ENCODE measurements at places on chromosomes 1 and 21.

DNA sequence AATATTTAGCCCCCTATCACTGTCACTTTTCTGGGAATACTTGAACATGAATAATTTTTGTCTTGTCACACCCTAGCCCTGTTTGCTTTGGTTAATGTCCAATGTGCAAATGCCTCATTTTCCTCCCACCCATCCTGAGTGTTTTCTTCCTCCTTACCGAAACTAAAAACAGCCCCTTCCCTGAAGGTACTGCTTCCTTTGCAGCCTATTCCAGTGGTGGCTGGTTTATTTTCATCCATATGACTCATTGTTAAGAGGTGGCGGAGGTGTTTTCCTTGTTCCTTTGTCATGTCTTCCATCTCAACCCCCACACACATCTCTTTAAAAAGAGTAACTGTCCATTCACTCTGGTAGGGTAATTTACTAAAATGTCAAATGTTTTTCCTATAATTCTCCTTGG lies 40.4 kb downstream of the CD55 start:
- no peak for DNase-seq

DNA sequence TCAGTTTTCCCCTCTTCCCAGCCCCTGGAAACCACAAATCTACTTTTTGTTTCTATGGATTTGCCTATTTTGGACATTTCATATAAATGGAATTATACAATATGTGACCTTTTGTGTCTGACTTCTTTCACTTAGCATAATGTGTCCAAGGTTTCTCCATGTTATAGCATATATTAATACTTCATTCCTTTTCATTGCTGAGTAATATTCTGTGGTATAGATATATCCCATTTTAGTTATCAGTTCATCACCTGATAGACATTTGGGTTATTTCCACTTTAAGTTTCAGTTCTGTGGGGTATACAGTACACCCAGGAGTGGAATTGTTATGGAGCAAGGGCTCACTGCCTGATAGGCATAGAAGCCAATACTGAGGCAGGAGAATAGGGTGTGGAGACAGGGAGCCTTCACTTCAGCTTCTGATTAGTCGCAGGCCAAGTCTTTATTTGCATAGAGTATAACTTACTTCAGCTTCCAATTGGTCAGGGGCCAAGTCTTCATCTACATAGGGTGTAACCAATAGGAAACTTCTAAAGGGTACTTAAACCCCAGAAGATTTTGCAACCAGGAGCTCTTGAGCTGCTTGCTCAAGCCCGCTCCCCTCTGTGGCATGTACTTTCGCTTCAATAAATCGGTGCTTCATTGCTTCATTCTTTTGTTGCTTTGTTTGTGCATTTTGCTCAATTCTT lies 8.3 kb upstream of the NVL start:
- no peak for DNase-seq

DNA sequence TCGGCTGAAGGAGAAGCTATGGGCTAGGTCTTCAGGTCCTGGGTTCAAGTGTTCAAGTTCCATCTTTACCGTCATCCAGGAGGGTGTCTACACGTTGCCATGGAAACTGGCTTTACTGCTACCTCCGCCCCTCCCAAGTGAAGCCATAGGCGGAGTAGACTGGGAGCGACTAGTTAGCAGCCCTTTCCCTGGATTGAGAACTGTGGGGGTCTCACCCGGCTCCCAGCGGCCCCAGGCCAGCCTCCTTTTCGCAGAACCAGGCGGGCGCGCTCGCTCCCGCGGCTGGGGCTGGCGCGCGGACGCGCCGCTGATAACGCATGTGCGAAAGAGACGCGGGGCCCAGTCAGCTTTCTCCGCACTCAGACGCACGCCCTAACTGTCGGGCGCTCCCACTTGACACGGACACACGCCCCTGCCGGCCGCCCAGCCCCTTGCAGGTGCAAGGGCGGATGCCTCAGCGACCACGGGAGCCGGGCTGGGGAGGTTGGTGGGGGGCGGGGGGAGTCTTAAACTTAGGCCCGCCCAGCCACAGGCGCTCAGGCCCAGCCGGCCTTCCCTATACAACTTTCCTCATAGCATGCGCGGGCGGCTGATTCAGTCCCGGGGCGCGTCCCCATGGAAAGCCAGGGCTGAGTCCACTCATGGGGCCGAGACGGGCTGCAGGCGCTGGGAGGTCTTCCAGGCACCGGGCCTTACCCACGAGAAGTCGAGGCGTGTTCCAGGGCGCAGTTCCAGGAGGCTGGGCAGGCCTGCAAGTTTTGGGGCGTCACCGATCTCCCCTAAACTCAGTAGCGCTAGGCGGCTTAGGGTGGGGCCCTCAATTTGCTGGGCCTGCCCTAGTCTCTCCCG lies 7.4 kb downstream of the EFNA4 start:
- peak; percentile 43 for DNase-seq

- DNase-seq = no peak
Measured at GRCh38 chr1:208161005-208161404, 83.2 kb downstream of the PLXNA2 start.

- DNase-seq = peak; percentile 42
Measured at GRCh38 chr1:153957744-153958110, 685 bp downstream of the CRTC2 start.

GRCh38 chr1:98949621-98950020 lies 55.0 kb downstream of the PLPPR5 start:
- DNase-seq = no peak

DNA sequence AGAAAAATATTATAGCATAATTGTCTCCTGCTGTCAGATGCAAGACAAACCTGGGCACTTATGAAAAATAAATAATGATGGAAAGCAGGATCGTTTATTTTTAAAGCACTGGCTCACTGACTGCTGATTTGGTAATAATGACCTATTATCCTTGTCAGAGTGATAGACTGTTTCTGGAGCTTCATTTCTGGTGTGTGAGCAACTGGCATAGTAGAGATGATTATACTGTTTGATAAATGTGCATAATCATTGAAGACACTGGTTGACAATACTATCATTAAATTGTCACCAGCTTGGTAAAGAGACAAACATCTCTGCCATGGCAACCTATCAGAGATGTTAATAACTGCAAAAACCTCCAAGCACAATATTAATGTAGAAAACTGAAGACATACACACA lies 179.9 kb upstream of the ZNF644 start:
- no peak for DNase-seq

- DNase-seq = no peak
Measured at GRCh38 chr1:229185963-229186362, 84.9 kb upstream of the RAB4A start.

- no peak for DNase-seq
Measured at GRCh38 chr1:27000090-27000816, 6.8 kb downstream of the TRNP1 start.

DNA sequence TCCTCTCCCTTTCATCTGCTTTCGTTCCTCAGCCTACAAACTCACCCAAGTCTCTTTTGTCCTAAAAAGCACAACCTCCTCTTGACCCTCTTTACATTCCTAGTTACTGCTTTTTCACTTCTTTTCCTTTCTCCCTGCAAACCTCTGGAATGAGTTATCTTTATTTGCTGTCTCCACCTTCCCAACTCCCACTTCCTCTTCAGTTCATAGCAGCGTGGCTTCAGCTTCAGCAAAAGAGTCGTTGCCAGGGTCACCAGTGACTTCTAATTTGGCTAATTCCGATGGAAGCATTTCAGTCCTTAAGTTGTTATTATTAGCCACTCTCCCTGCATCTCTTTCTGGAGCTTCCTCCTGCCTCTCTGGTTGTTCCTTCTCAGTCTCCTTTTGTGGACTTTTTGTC lies 6.2 kb upstream of the TMEM54 start:
- DNase-seq = no peak

DNA sequence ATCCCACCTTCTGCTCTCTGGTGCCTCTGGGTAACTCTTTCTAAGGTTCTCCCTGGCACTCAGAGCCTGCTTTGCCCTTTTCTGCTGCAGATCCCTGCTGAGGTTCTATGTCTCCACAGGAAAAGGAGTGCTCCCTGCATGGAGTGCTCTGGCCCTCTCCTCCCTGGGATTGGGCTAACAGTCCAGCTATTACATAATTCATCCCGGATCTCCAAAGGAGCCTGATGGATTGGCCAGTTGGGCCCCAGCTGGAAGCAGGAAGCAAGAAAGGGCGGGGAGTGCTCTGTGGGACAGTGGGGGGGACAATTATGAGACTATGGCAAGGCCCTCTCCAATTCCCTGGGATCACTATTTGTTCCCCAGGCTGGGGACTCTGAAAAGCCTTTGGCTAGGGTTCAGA lies 51.9 kb upstream of the GOLT1A start:
- DNase-seq = no peak
